ENCODE measurements at places on chromosomes 13 and 19.
A peak's percentile ranks its signal among the peaks of the same experiment; 100 is the strongest.

GRCh38 chr13:42706286-42706685 lies 75.1 kb upstream of the FAM216B start:
- no peak for DNase-seq

- no peak for DNase-seq
These were observed 390.1 kb downstream of the IRS2 start for GRCh38 chr13:109396266-109396665.

GRCh38 chr13:26469602-26470001 lies 87.9 kb upstream of the WASF3 start:
- no peak for DNase-seq

DNA sequence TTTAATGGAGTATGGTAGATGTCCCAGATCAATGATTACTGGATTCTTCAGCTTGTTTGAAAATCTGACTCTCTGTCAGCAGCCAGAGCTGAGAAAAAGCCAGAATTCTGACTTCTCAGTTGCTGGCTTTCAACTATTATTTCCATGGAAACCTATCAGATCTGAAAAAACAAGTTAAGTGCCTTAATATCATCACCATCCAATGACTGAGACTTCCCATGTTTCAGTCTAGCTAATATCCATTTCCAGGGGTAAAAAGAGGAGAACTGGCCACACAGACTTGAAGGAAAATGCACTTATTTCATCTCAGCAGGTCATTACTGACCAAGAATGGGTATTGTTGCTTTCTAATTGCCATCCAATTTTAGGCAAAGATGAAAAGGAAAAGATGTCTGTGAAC lies 75.2 kb downstream of the TNFSF11 start:
- DNase-seq = no peak

- peak; percentile 31 for DNase-seq
These were observed 59.7 kb downstream of the SIPA1L3 start for GRCh38 chr19:37966662-37967231.

DNA sequence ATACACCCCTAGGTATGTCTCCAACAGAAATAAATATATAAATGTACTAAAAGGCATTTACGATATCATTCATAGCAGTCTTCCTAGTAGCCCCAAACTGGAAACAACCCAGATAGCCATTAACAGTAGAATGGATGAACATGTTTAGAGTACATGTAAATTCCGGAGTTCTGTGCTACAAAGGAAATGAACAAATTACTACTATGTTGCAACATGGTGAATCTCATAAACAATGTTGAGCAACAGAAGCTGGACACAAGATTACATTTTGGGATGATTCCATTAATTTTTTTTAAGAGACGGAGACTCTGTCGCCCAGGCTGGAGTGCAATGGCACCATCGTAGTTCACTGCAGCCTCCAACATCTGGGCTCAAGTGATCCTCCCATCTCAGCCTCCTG lies 5.9 kb upstream of the SLC7A10 start:
- DNase-seq = no peak

GRCh38 chr19:36604656-36605100 lies 435 bp upstream of the ZNF382 start:
- DNase-seq = peak; percentile 27

DNA sequence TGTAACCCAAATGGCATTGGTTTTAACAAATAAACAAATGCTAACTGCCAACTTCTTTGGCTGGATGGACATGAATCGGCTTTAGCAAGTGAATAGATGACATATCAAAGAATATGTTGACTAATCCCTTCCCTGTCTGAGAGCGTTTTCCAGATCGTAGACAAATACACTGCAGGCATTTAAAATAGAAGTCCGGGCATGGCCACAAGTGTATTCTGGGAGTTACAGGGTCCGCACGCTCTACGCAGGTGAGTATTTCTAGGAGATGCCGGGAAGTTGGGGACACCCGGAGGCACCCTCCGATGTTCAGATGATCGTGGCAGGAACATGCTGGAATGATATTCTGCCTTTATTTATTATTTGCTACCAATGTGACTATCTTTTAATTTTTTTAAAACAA lies 53.2 kb upstream of the ZNF536 start:
- no peak for DNase-seq

GRCh38 chr19:7004313-7004931 lies 16.8 kb downstream of the MBD3L2B start:
- no peak for DNase-seq

GRCh38 chr13:66139250-66139649 lies 1090.9 kb downstream of the PCDH9 start:
- DNase-seq = no peak
